Muscle of arm (tissue), 14 donors: ENCODE measurements at places on chromosomes 4 and X. TPM values are rescaled to one million over a fixed set of nuclear protein-coding genes. Genes with fewer than 3 reads are reported as not detected.

- DNase-seq, result no peak
These were observed 2.0 kb upstream of the FATE1 start for GRCh38 chrX:151713849-151714248.

DNA sequence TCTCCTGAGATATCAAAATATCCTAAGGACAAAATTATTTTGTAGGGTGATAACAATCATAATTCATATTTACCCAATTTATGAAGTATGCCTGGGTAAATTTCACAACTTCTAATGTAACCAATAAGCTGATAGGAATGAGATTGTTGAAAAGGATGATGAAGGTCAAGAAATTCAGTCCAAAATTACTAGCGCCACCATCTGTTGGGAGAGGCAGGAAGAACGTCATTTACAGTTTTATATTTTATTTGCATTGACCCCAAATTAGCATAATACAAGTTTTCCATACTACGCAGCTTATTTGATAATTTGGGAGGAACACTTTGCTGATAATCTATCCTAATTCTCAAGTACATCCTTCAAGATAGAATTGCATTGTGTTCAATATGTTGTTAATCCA, 78.7 kb downstream of the ATP8A1 start:
- DNase-seq, result no peak

DNA sequence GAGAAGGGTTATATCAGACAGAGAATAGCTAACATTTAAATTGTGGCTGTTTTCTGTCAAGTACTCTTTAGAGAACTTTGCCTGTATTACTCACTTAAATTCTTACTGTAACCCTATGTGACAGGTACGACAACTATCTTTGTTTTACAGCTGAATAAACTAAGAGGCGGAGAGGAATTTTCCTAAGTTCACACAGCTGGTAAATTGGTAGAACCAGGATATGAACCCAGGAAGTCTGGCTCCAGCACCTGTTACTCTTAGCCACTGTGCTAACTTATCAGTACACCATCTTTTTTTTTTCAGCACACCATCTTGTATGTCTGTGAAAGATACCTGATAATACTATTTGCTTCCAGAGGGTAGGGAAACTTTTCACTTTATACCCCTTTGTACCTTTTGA, 2.0 kb upstream of the SYP start:
- DNase-seq, result no peak

DNA sequence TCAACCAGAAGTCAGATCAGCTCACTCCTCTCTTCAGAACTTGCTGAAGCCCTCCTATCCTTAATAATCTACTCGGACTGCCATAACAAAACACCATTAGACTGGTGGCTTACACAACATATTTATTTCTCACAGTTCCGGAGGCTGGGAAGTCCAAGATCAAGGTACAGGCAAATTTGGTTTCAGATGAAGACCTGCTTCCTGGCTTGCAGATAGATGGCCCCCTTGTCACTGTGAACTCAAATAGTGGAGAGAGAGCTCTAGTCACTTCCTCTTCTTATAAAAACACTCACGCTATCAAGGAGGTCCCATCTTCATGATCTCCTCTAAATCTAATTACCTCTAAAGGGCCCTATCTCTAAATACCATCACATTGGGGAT, 125.1 kb downstream of the CAMK2D start:
- no peak for DNase-seq

- DNase-seq, result no peak
These were observed 19.6 kb downstream of the FGFR3 start for GRCh38 chr4:1812720-1813119.

DNA sequence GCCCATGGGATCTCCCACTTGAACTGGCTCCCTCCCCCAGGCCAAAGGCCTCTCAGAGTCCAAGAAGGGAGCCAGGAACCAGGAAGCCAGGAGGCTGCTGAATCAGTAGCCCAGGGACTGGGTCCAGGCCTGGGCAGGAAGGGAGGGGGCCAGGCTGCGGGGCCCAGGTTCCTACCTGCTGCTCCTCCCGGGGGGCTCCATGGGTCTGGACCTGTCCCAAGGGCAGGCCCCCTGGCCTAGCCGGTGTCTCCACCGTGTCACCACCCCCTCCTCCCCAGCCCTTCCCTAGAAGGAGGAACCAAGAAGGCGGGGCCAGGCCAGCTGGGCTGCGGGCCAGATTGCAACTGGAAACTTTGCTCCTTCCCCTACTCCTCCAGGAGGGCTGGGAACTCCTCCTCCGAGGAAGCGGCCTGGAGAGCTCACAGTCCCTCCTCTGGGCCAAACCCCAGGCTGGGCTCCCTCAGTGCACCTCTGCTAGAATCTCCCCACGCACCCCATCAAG, at the start of gene IQSEC2:
TSS of gene IQSEC2 (minus strand) at position 264 of the 502 bp plus-strand sequence.
- peak; percentile 92 for DNase-seq

The GSX2 gene
- not detected for polyA plus RNA-seq
